Activated naive CD8-positive, alpha-beta T cell treated with anti-CD3 and anti-CD28 coated beads, Interleukin-2, amount 50 U/mL, for 24 hours (primary cell): ENCODE measurements at places on chromosomes 11 and 22.

- DNase-seq = no peak
These were observed 58.2 kb downstream of the ACER3 start for GRCh38 chr11:76918941-76919386.

DNA sequence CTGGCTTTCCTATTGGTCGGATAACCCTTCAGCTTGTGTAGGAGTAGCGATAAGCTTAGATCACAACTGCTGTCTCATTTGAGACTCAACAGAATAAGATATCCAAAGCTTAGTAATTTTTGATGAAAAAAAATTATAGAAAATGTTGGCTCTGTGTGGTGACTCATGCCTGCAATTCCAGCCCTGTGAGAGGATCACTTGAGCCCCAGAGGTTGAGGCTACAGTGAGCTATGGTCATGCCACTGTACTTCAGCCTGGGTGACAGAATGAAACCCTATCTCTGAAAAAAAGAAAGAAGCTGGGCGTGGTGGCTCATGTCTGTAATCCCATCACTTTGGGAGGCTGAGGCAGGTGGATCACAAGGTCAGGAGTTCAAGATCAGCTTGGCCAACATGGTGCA lies 55.6 kb upstream of the RRM1 start:
- no peak for DNase-seq

GRCh38 chr22:23210428-23211170 lies 30.3 kb downstream of the BCR start:
- no peak for DNase-seq

GRCh38 chr11:92259861-92260260 lies 35.2 kb downstream of the FAT3 start:
- DNase-seq = no peak

GRCh38 chr11:71251151-71251721 lies 1.1 kb downstream of the SHANK2 start:
- DNase-seq = no peak

DNA sequence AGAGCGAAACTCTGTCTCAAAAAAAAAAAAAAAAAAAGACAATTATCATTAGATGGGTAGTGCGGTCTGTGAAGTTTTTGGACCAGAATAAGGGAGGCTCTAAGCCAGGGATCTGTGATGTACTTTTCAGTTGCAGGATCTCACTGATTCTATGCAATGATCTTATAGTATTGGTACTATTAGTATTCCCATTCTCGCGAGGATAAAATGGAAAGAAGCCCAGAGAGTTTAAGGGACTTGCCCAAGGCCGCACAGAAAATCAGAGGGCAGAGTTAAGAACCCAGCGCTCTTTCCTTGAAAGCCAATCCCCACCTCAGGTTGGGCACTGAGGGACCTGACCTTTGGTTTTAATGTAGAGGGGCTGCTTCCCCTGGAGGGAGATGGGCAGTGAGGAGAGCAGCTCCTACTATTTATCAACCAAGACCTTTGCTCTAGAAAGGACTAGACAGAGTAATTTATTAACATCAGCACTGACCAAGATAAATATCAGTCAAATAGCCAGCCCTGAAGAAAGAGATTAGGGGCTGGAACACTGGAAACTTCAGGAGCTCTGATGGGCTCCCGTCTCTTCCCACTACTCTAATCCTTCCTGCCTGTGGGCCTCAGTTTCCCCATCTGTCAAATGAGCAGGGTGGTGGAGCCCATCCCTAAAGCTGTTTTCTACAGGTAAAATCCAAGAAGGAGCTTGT lies 6.0 kb downstream of the NIPSNAP1 start:
- no peak for DNase-seq

DNA sequence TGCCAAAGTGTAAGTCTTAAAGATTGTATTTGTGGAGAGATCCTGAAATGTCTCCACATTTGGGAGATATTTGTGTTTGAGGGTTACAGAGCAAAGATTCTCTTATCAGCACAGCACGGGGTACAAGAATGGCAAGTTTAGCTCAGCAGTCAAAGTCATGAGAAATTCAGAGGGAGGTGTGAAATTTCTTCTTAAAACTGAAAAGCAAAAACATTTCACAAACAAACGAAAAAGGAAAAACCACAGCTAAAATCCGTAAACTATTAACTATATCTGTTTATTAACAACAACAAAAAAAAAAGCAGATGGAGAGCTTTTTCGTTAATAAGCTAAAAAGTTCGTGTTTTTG lies 40.9 kb upstream of the ETS1 start:
- DNase-seq = no peak

DNA sequence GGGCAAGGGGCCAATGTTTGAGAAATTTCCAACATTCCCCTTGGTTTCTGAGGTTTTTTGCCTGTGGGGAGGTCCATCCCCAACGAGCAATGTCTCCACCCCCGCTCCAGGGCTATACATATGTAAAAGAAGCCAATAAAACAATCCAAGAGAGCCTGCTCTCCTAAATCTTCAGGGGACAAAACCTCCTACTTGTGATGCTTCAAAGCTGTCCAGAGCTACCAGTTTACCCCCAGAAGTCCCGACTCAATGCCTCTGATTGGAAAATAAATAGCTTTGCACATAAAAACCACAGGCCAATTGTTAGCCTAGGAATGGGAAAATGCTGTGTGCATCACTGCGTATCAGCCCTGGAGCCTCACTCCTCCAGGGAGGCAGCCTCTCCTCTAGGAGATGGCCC lies 66.0 kb upstream of the PAX6 start:
- no peak for DNase-seq

DNA sequence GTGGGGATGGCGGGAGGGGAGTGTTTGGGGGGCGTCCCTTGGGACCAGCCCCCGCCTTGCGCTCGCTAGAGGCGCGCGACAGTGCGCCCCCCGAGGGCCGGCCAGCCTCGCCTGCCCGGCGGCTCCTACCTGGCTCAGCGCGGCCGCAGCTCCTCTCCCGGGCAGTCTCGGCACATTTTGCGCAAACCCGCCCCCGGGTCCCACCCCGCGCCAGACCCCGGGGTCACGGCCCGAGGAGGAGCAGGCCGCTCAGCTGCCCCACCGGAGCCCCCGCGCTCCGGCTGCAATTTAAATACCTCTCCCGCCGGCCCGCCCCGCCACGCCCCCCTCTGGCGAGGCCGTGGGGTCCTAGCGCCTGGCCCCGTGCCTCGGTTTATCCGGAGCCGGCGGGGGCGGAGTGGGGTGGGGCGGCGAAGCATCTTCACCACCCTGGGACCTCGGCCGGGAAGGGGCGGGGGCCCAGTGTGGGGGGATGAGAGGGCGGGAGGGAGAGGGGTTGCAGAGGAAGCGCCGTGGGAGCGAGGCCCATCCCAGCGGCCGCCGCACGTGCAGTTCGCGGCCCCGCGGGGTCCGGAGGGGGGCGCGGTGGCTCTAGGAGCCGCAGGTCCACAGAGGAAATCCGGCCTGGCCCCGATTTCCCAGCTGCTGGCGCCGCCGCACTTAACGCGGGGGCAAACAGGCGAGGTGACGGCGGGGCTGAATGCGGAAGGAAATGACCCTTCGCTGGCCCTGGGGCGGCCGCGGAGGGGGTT lies at the start of gene LRRC32:
LRRC32 (minus strand) TSS at position 263 of the 752 bp plus-strand sequence. CDS start 4,793 bp downstream, outside the sequence.
- peak; percentile 59 for DNase-seq

DNA sequence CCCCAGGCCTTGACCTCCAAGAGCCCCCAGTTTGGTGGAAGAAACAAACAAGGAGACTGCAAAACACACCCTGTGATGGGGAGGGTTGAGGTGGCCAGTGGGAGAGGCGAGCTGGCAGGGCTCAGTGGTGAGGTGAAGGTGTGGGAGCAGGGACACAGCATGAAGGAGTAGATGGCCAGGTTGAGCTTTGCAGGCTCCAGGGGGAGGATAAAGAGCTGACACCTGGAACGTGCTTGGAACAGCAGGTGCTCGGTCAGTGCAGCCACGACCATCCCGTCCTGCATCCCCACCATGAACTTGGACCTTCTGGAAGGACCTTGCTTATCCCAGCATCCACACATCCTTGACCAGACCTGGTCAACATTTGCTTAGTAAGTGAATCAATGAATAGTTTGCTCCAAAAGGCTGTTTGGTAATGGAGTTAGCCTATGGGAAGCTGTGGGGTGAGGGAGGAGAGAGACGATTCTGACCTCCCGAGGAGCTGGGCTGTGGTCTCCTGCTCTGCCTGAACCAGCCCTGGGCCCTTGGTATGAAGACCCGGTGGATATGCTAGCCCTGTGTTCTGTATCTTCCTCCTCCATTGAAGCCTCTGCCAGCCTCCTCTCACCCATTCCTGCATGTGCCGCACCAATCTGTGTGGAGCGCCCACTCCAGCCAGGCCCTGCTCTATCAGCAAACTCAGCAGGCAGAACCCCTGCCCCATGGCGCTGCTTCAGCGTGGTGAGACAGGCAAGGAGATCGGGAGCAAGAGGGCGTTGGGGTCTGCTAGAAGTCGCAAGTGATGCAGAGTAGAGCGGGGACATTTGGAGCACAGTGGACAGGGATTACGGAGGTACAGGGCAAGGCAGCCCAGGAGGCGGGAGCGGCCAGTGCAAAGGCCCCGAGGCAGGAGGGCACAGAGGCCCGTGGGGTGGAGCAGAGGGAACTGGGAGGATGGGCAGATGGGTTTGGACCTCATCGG lies 9.9 kb downstream of the LINC01488 start:
- no peak for DNase-seq

GRCh38 chr11:120208001-120208441 lies 2.8 kb upstream of the OAF start:
- DNase-seq = no peak

- no peak for DNase-seq
These were observed 71.4 kb upstream of the GRK3 start for GRCh38 chr22:25492841-25493734.

DNA sequence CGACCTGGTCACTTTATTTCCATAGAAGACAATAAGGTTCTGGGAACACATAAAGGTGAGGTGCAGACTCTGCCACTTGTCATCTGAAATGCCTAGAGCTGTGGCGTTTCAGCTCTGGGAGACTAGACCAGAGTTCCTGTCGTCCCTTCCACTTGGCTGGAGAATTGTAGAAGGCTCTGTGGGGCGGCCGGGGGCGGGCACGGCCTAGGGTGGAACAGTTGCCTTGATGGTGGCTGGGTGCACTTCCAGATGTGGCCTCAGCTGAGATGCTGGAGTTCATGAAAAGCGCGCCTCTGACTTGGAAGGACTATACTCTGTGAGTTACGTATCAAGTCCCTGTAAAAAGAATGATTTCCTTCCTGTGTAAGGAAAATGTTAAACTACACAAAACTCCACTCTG lies 16.8 kb downstream of the TRMU start:
- DNase-seq = no peak

DNA sequence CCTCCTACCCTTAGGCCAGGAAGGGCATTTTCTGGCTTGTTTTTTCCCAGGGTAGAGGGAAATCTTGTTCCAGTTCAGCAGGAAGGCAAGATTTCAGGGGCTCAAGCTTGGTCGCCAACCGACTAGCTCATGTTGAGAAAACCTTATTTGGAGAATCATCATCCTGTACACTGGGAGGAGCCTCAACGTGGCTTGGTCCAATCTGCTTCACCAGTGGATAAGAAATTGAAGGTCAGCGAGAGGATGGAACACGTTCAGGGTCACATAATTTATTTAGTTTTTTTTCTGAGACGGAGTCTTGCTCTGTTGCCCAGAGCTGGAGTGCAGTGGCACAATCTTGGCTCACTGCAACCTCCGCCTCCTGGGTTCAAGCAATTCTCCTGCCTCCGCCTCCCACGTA lies 20.5 kb downstream of the FADS2 start:
- no peak for DNase-seq

GRCh38 chr11:118312328-118312727 lies 7.8 kb downstream of the CD3E start:
- DNase-seq = no peak

- DNase-seq = no peak
These were observed 17.6 kb downstream of the ALKBH8 start for GRCh38 chr11:107547961-107548360.

- no peak for DNase-seq
These were observed 87.3 kb downstream of the SIK3 start for GRCh38 chr11:117010808-117011540.

- DNase-seq = no peak
These were observed 523.0 kb downstream of the METTL15 start for GRCh38 chr11:28631148-28631547.

- DNase-seq = no peak
These were observed 9.0 kb upstream of the ATG16L2 start for GRCh38 chr11:72805216-72805615.

- no peak for DNase-seq
These were observed 69.2 kb downstream of the COMMD9 start for GRCh38 chr11:36219996-36220395.

DNA sequence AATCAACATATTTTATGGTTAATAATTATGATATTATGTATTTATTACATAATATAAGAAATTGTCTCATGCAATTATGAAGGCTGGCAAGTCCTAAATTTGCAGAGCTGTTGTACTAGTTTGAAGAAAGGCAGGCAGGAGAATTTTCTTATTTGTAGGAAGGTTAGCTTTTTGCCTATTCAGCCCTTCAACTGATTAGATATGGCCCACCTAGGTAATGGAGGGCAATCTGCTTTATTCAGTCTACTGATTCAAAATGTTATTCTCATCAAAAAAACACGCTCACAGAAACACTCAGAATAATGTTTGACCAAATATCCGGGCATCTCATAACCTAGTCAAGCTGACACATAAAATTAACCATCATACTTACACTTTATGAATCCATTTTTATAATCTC lies 589.0 kb downstream of the NELL1 start:
- DNase-seq = no peak

- DNase-seq = no peak
These were observed 4.5 kb upstream of the MYRF start for GRCh38 chr11:61747967-61748285.

- DNase-seq = no peak
These were observed 148.3 kb upstream of the POU2AF2 start for GRCh38 chr11:111097191-111097590.

DNA sequence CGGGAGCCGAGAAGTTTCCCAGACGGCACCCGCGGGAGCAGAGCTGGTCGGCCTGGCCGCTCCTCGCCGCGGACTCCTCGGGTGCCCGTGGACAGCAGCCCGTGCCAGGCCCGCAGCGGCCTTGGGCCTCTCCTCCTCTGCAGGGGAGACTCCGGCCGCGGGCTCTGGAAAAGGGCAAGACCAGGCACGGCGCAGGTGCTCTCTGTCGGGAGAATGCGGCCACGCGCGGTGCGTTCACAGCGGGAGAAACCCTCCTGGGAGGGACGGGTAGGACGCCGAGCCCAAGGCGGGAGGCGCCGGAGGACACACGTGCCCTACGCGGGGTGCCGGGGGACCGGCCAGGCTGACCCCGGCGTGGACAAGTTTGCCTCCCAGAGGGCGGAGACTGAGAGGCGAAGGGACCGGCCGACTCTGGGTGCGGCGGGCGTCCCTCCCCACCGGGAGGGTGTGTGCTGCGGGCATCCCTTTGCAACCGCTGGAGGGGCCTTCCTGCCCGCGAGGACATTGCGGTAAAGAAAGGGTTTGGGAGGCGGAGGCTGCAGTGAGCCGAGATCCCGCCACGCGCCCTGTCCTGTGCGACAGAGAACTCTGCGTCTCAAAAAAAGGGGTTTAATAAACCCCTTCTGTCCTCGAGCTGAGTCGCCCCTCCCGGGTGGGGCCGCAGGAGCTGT lies 2.3 kb downstream of the IFITM1 start:
- peak; percentile 52 for DNase-seq
